ENCODE measurements at places on chromosomes 1 and 21.

DNA sequence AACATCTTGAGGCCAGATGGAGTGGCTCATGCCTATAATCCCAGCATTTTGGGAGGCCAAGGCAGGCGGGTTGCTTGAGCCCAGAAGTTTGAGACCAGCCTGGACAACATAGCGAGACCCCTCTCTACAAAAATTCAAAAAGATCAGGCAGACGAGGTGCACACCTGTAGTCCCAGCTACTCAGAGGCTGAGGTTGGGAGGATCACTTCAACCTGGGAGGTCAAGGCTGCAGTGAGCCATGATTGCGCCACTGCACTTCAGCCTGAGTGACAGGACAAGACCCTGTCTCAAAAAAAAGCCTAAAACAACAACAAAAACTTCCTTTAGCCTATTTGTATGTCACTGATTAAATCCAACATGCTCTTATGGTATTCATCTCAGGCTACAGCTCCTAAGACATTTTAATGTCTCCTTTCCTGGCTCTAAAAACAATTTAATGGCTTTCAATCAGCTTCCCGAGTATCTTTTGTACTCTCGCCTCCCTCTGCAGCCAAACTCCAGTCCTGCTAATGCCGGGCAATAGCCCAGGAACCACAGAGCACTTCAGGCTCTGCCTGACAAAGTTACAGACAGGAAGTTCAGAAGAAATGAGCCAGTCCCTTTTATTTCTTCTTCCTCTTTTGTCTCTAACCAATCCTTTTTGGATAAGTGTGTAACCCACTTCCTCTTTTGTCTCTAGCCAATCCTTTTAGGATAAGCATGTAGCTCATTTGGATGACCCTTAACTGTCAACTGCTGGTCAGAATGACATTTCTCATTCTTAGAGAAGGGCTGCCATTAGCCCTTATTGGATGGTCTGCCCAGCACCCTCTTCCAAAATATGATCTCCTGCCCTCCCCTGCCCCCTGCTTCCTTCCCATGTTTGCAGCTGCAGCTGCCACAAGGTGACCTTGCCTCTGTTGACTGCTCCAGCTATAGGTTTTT lies 6.6 kb upstream of the DOP1B start:
- DNase-seq = peak; percentile 23

- DNase-seq = no peak
These were observed 280.9 kb downstream of the GRIK1 start for GRCh38 chr21:29658934-29659203.

DNA sequence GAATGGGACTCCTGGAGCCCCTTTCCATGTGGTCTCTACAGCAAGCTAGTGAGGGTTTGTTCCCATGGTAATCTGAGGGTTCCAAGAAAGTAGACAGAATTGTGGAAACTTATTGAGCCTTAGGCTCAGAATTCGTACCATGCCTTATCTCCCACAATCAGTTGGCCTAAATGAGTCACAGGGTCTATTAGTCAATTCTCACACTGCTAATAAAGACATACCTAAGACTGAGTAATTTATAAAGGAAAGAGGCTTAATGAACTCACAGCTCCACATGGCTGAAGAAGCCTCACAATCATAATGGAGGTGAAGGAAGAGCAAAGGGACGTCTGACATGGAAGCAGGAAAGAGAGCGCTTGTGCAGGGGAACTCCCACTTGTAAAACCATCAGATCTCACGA lies 106.6 kb upstream of the CXADR start:
- DNase-seq = no peak

DNA sequence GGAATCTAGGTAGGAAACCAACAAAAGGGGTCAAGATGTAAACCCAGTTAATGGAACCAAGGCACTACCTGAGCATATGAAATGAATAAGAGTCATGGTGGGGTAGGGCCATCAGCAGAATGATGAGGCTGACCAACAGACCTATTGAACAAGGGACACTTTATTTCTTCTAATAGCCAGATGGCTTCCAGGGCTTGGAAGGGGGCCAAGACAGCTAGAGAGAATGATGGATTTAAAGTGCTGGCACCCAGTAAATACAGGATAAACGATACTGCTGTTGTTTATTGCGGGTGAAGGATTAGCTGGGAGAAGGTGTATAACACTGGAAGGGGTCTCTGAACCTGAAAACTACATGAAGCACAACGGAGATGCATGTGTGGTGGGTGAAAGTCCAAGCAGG lies 15.6 kb downstream of the DDAH1 start:
- DNase-seq = no peak

GRCh38 chr1:60073605-60074278 lies at the start of gene C1orf87:
TSS of gene C1orf87 (minus strand) at chr1:60073770. CDS start at chr1:60072643, 1,127 bp downstream.
- no peak for DNase-seq

GRCh38 chr1:77986810-77987209 lies 7.9 kb upstream of the FUBP1 start:
- no peak for DNase-seq

- DNase-seq = no peak
These were observed 220.7 kb upstream of the POU3F1 start for GRCh38 chr1:38267037-38268036.

DNA sequence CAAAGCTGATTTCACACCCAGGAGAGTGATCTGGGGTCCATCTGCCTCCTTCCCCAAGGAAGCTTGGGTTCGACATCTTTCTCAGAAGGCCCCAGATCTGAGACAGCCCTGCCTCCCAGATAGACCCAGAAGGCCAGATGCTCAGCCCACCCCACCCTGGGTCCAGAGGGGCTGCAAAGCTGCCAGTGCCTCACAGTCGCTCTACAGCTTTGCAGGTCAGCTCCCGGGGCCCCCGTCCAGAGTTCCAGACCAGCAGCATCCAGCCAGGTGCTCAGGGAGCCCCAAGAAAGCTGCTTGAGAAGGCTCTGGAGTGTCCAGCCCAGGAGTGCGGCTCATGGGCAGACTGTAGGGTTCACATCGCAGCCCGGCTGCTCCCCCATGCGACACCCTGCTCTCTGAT lies 142.8 kb upstream of the ARHGEF16 start:
- DNase-seq = no peak

DNA sequence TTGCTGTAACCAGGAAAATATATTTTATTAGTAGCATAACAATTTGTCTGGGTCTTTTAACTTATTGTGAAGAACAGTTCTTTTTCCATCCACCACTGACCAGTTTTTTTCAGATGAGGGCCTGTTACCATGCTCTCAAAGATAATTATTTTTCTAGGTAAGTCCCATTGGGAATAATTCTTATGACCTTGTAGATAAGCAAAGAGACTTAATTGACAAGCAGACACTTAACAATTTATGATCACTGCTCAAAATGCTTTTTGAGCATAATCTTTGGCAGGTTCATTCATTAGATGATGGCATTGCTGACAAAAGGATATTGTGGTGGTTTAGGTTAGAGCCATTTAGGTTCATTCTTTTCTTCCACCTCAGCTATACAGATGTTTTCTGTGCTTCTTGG lies 6.6 kb downstream of the SNX27 start:
- DNase-seq = no peak

DNA sequence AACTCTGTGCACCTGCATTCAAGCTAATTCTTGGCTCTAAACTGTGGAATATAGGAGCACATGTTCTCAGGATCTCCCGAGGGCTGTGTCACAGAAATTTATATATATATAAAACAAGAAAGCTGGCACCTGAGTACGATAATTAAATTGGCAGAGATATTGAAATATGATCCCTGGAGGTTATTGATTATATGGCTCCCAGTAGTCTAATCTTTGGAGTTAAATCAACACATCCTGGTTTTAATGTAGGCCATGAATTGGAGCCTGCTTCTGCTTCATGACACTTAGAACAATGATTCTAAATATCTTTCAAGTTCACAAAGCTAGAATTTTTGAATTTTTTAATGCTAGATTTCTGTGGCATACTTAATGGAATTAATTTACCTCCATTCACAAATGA lies 84.3 kb downstream of the CTH start:
- DNase-seq = no peak

GRCh38 chr1:211632117-211632807 lies 43.2 kb downstream of the NEK2 start:
- DNase-seq = no peak

- peak; percentile 76 for DNase-seq
These were observed 98.0 kb upstream of the DUSP10 start for GRCh38 chr1:221839782-221840395.

DNA sequence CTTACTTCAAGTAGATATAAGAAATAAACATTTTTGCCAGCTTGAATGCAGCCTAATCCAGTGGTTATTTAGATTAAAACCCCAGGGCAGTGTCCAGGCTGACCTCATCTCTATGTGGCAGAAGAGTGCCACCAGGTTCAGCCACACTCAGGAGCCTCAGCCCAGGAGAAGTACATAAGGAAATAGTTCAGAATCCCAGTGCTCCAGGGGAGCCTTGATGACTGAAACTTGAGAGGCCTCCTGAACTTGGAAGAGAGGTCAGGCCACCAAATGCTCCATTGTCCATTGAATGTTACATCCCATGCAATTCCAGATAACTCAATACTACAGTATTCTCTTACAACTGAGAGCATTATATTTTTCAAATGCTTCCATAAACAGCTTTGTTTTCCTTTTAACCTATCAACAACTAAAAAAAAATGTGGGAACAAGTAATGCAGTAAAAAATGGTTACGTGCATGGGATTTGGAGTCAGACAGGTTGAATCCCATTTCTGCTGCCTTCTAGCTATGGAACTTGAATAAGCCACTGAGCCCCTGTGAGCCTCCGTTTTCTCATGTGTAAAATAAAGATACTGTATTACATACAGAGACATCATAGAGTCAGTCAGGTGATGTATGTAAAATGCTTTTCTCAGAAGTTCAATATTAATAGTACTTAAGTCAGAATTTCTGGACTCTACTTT lies 248.0 kb downstream of the PLPP3 start:
- DNase-seq = no peak

DNA sequence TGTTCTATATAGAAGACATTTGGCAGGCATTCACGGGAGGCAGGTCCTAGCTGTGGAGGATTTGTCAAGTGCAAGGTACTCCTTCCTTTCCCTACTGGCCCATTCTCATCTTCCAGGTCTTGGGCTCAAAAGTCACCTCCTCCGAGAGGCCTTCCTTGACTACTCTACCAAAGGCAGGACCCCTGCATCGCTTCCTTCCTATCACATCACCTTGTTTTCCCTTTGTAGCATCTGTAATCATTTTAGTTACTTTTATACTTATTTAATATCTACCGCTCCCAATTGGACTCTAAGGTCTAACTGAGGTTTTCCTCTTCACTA lies 296.8 kb upstream of the KAZN start:
- DNase-seq = no peak

GRCh38 chr1:227255086-227255732 lies 63.1 kb downstream of the CDC42BPA start:
- DNase-seq = no peak

DNA sequence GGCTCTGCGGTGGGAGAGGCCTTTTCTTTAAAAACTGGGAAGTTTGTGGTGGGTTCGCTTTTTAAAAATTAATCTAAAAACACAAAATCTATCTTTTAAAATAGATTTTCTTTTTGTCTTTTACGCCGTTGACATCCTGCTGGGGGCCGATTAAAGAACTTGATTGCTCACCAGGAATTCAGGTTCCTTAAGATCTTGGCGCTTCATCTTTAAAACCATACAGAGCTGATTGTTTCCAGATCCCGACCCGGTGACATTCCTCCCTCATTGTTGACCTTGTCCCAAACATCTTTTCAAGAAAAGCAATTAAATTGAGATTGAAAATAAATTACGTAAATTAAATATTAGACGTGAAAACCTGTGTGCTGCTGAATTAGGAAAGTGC lies 546 bp upstream of the ZNF697 start:
- DNase-seq = no peak

GRCh38 chr21:40053007-40053406 lies 185.8 kb downstream of the PCP4 start:
- no peak for DNase-seq

DNA sequence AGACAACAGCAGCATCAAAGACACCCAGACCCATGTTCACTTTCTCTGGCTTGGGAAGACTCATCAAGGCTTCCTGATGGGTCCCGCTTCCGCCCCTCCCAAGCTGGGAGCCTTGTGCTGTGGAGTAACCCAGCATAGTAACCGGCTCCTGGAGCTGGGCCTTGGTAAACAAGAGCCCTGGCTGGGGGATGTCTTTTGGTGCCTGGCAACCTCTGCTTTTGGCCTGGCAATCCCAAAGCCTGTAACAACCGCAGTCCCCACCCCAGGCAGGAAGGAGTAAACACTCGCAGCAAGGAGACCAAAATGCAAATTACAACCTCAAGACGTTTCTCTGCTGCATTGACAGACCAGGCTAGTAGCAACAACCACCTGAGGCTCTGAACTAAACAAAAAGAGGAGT lies 16.9 kb upstream of the THRAP3 start:
- no peak for DNase-seq

DNA sequence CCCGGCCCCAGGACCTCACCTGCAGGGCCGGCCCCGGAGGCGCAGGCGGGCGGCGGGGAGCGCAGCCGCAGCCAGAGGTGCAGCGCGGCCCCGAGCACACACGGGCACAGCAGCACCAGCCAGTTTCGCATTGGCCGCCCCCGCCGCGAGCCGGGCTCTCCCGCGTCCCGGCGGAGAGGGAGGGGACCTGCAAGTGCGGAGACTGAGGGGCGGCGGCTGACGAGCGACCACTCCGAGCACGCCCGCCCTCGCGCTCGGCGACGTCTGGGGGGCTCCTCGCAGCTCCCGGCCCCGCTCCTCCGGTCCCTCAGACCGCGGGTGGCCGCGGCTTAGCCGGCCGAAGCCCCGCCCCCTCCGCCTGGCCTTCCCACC lies at the start of gene B3GALNT2:
TSS of gene B3GALNT2 (minus strand) at position 331 of the 372 bp plus-strand sequence. CDS start at position 131, 200 bp downstream.
- no peak for DNase-seq

GRCh38 chr1:19037659-19038058 lies 81.2 kb upstream of the IFFO2 start:
- no peak for DNase-seq

- DNase-seq = no peak
These were observed 24.3 kb downstream of the WNT2B start for GRCh38 chr1:112533029-112533428.

GRCh38 chr1:236556606-236557005 lies 32.8 kb downstream of the LGALS8 start:
- DNase-seq = no peak

DNA sequence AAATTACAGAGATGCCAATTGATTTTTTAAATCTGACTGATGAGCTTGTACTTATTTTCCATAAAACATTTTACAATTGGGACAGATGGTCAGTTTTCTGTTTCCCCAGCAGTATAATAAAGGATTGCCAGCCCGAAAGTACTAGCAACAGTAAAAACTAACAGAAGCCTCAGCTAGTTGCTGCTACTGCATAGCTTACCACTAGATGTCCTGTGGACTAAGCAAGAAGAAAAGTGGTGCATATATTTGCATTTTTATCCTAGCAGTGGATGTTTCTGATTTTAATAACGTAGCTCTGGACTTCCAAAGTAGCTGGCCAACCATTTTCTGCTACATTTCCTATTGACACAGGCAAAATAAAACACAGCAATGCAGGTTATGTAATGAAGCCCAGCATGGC lies 241.5 kb downstream of the BARHL2 start:
- no peak for DNase-seq

Data from CD4-positive, alpha-beta T cell treated with Interleukin-12 subunit alpha and Interleukin-12 subunit beta, for 1 hour (primary cell).